HCT116 (cell line): ENCODE measurements at places on chromosomes 5 and 9. TPM values are rescaled to one million over a fixed set of nuclear protein-coding genes. Genes with fewer than 3 reads are reported as not detected.

LPAR1 gene
- total RNA-seq, result 7.4 TPM

PRDM9 gene
- total RNA-seq, result not detected

PTPN3 gene
- 20.8 TPM for total RNA-seq

LCN15 gene
- 0.76 TPM for total RNA-seq

TTC39B gene
- 7.4 TPM for total RNA-seq

C9orf153 gene
- total RNA-seq, result not detected

DNA sequence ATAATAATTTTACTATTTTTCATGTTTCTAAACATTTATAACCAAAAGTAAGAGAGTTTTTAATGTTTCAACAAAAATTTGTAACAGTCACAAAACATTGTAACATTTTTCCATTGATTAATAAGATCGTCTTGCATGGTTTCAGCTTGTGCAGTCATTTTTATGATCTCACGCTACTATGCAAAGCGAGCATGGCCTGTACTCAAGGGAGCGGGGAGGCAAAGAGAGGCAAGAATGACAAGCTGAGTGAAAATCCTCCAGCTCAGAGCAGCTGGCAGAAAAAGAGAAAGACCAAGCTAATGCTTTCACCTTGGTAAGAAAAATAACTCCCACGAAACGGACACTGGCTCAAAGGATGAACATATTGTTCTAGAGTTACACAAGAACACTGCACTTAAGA lies 90.0 kb upstream of the SV2C start:
- no peak overlapping the region for H3K4me3 ChIP-seq
- DNase-seq, result no peak
- H3K27me3 ChIP-seq, result peaks cover 21% of the 10 kb centered on the region
- no peaks in the 10 kb centered on the region for H3K36me3 ChIP-seq

GRCh38 chr5:141507387-141508091 lies 18.7 kb downstream of the PCDHGC5 start:
- no peaks in the 10 kb centered on the region for H3K36me3 ChIP-seq
- H3K4me3 ChIP-seq, result no peak overlapping the region
- no peak for DNase-seq
- H3K4me1 ChIP-seq, result no peaks in the 10 kb centered on the region
- no peaks in the 10 kb centered on the region for H3K27me3 ChIP-seq

GRCh38 chr5:141493500-141494422 lies 4.9 kb downstream of the PCDHGC5 start:
- no peaks in the 10 kb centered on the region for H3K4me1 ChIP-seq
- no peak overlapping the region for H3K27ac ChIP-seq
- no peak for DNase-seq
- H3K4me3 ChIP-seq, result no peak overlapping the region

GRCh38 chr5:178224403-178224802 lies 8.2 kb downstream of the PHYKPL start:
- H3K4me1 ChIP-seq, result no peaks in the 10 kb centered on the region
- no peak for DNase-seq
- H3K36me3 ChIP-seq, result peaks cover 2% of the 10 kb centered on the region; the same call in 1 of the 2 replicates
- H3K27me3 ChIP-seq, result no peaks in the 10 kb centered on the region
- no peak overlapping the region for H3K27ac ChIP-seq

DNA sequence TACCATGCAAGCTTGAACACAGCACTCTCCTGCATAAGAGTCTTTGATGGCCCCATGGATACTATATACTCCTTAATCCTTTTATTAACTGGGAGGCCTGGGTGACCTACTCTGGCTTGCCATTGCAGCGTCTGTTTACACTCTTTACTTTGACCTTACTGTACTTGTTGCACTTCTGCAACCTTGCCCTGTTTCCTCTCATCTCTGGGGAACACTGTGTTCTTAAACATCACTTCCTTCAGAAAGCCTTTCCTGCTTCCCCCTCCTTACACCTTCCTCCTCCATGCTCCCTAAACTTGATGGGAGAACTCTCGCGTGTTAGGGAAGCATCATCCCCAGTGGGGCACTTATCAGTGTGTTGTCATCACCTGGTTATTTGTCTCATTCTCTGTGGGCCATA lies 222.3 kb downstream of the NR3C1 start:
- H3K4me1 ChIP-seq, result no peaks in the 10 kb centered on the region
- no peak overlapping the region for H3K4me3 ChIP-seq
- no peak for DNase-seq
- no peak overlapping the region for H3K27ac ChIP-seq
- H3K36me3 ChIP-seq, result no peaks in the 10 kb centered on the region
- H3K27me3 ChIP-seq, result no peaks in the 10 kb centered on the region

DNA sequence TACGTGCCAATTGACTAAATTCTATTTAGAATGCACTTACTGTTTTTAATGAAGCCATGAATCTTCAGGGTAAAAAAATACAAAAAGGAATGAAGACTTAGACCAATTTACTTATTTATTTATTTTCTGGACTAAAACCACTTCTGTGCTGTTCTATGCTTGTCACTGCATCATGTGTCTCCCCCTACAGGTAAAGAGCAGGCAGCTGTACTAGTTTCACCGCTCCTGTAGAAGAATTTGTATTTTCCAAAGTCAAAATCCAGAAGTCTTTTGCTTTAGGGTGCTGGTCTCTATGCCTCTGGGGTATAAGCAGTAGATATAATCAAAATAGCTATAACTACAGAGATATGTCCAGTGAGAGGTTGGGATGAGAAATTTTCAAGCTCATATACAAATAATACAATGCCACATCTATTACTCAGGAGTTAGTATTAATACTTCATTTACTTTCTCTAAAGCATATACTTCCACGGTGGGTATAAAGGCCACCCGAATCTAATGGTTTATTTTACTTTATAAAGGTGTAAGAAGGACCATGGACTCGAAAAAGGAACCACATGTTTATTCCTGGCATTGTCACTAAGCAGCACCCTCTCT lies 591.5 kb downstream of the RAB3C start:
- H3K4me3 ChIP-seq, result no peak overlapping the region
- no peak overlapping the region for H3K27ac ChIP-seq
- no peaks in the 10 kb centered on the region for H3K27me3 ChIP-seq
- H3K36me3 ChIP-seq, result no peaks in the 10 kb centered on the region
- peak; percentile 47 for DNase-seq

GRCh38 chr9:136061405-136061804 lies 33.7 kb downstream of the NACC2 start:
- H3K4me3 ChIP-seq, result no peak overlapping the region
- no peak overlapping the region for H3K27ac ChIP-seq
- no peaks in the 10 kb centered on the region for H3K27me3 ChIP-seq
- H3K36me3 ChIP-seq, result no peaks in the 10 kb centered on the region

- DNase-seq, result peak; percentile 68
- H3K27me3 ChIP-seq, result no peaks in the 10 kb centered on the region
- H3K36me3 ChIP-seq, result no peaks in the 10 kb centered on the region
- H3K4me3 ChIP-seq, result no peak overlapping the region
- peaks cover 59% of the 10 kb centered on the region for H3K4me1 ChIP-seq
- no peak overlapping the region for H3K27ac ChIP-seq
Observed at GRCh38 chr9:124617477-124618141, 110.4 kb upstream of the NR5A1 start.

DNA sequence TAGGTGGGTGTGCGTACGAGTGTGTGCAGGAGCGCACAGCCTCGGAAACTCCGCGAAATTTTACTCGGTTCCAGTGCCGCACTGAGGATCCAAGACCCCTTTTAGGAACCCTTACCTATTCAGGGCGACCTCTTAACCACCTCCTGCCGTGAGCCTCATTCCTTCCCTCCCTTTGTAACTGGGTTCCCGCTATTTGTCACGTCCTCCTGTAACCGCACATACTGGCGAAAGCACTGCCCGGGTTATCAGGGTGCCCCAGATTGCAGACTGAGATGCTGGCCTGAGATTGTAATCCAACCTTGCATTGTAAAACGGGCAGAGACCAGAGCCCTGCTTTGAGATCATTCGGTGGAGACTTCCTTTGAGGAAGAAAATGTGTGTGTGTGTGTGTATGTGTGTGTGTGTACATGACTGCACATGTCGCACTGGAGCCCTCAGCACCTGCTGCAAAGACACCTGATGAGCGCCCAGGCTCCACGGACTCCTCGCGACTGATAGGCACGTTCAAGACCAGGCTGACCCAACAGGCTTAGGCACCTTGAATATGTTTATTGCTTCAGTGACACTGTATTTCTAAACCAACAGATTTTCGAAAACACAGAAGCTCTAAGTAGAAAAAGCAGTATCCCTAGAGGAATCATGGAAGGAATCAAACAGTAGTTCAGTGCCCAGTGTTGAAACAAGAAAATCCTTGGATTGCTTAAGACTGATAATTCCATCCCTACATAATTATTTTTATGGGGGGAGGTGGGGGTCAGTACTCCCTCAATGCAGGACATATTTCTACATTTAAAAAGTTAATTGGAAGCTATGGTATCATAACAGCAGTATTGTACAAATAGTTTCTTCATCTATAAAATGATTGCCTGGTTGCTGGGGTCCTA lies 86.5 kb upstream of the TNFAIP8 start:
- H3K4me1 ChIP-seq, result peaks cover 24% of the 10 kb centered on the region
- peak overlapping the region; percentile 72 for H3K27ac ChIP-seq
- H3K27me3 ChIP-seq, result no peaks in the 10 kb centered on the region
- H3K4me3 ChIP-seq, result peak overlapping the region; percentile 84
- DNase-seq, result peak; percentile 7
- H3K36me3 ChIP-seq, result no peaks in the 10 kb centered on the region

DNA sequence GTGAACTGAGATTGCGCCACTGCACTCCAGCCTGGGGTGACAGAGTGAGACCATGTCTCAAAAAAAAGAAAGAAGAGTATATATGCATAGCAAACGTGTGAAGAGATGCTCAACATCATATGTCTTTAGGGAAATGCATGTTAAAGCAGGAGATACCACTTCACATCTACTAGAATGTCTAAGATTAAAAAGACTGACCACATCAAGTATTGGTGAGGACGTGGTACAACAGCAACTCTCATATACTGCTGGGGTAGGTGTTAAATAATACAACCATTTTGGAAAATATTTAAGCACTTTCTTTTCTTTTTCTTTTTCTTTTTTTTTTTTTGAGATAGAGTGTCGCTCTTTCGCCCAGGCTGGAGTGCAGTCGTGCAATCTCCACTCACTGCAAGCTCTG lies 1.6 kb upstream of the TBC1D13 start:
- DNase-seq, result no peak
- H3K4me1 ChIP-seq, result peaks cover 28% of the 10 kb centered on the region
- no peak overlapping the region for H3K27ac ChIP-seq
- no peak overlapping the region for H3K4me3 ChIP-seq

GRCh38 chr9:134726722-134727034 lies 85.1 kb downstream of the COL5A1 start:
- H3K4me1 ChIP-seq, result no peaks in the 10 kb centered on the region
- no peaks in the 10 kb centered on the region for H3K36me3 ChIP-seq
- peaks cover 41% of the 10 kb centered on the region for H3K27me3 ChIP-seq
- no peak overlapping the region for H3K4me3 ChIP-seq
- DNase-seq, result no peak

DNA sequence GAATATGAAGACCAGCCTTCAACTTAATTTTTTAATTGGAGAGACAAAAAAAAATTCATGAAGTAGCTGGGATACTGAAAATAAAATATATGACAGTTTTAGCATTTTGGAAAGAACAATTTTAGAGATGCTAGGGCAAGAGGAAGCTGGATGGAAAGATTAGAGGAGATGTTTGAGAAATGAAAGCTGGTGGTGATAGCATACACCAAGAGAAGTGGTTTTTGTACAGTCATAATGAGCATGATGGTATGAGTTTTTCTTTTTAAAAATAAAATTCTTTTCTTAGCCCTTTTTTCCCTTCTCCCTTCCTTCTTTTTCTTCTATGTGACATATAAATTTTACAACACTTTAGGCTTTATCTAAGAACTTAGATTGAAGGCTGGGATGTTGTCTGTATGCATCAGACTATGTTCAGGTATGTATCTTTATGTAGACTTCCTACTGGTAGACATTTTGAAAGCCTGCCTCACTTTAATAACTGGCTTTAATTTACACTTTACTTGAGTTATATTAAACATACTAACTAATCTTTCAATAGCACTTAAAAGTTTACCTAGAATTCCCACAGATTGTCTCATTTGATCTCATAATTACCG lies 522.5 kb downstream of the TLE4 start:
- H3K36me3 ChIP-seq, result no peaks in the 10 kb centered on the region
- H3K27me3 ChIP-seq, result no peaks in the 10 kb centered on the region
- no peaks in the 10 kb centered on the region for H3K4me1 ChIP-seq
- no peak overlapping the region for H3K4me3 ChIP-seq
- DNase-seq, result no peak
- H3K27ac ChIP-seq, result no peak overlapping the region

DNA sequence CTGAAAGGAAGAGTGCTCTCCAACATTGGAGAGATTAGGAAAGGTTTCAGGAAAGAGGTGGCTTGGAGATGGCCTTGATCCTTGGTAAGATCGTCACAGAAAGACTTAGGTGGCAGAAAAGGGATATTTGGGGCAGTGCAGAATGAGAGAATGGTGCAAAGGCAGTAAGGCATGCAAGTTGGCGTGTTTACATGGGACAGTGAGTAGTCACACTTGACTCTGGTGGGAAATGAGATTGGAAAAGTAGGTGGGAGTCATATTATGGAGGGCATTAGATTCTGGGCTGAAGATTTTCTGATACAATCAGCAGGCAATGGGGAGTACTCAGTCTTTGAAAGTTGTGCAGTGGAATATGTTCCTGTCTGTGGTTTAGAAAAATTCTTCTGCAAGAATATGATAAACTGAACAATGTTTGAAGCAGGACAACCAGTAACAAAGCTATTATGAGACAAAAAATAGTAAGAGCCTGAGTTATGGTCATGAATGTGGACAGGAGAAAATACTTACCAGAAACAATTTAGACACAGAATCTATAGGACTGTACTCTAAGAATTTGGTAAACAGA lies 76.2 kb upstream of the ANKRD55 start:
- no peaks in the 10 kb centered on the region for H3K4me1 ChIP-seq
- no peaks in the 10 kb centered on the region for H3K27me3 ChIP-seq
- H3K4me3 ChIP-seq, result no peak overlapping the region
- no peak overlapping the region for H3K27ac ChIP-seq
- no peaks in the 10 kb centered on the region for H3K36me3 ChIP-seq
- no peak for DNase-seq

DNA sequence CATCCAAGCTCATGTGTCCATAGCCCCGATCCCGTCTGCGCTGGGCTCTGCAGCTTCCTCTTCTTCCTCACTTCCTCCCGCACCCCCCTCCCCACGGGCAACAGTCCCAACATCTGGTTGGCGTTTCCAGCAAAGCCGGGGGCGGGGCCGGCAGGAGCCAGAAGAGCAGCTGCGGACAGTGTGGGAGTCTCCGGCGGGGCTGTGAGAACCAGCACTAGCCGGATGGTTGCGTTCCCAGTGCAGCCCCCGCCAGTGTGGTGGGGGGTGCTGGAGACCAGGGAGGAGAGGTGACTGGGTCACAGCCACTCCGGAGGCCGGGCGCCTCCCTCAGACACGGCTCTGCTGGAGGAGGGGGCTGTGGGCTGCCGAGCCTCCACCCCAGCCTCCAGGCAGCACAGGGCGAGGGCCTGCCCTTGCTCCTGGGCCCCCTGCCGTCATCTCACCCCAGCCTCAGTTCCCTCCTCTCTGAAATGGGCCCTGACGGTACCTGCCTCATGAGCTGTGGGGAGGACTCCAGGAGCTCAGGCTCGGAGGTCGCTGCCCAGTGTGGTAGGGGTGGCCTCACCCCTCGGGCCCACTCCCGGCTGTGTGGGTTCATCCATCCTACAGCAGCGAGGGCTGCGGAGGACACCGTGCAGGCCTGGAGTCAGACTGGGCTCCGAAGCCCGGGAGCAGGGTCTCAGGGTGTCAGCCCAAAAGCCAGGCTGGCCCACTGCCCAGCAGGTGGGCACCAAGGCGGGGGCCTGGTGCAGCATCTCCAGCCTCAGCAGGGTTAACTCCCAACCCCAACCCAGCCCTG lies 41.5 kb upstream of the NOTCH1 start:
- H3K36me3 ChIP-seq, result no peaks in the 10 kb centered on the region
- no peak for DNase-seq
- peaks cover 8% of the 10 kb centered on the region for H3K4me1 ChIP-seq
